Iris pigment epithelial cell (primary cell): ENCODE measurements at places on chromosomes 5 and 9.

GRCh38 chr5:32109236-32109635, 64.9 kb downstream of the GOLPH3 start:
- DNase-seq = no peak

DNA sequence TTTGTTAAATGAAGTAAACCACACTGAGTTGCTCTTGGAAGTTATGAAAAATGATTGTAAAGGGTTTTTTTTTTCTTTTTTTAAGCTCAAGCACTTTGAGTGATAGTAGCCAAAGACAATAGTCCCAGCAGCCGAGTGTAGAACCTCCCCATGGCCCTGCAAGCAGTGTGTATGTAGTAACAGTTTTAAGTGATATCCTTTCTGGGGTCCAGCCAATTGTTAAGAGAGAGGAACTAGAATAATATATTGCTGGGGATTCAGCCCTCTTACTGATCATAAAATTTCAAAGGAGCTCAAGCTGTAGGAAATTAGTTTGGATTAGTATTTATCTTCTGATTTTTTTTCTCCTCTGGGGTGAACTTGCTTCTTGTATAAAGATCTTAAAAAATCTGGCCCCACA, 43.2 kb downstream of the NPR3 start:
- DNase-seq = no peak

GRCh38 chr9:5364294-5365024, 24.8 kb upstream of the RLN1 start:
- peak; percentile 54 for DNase-seq

GRCh38 chr9:127878001-127878651, 651 bp upstream of the AK1 start:
- DNase-seq = no peak

DNA sequence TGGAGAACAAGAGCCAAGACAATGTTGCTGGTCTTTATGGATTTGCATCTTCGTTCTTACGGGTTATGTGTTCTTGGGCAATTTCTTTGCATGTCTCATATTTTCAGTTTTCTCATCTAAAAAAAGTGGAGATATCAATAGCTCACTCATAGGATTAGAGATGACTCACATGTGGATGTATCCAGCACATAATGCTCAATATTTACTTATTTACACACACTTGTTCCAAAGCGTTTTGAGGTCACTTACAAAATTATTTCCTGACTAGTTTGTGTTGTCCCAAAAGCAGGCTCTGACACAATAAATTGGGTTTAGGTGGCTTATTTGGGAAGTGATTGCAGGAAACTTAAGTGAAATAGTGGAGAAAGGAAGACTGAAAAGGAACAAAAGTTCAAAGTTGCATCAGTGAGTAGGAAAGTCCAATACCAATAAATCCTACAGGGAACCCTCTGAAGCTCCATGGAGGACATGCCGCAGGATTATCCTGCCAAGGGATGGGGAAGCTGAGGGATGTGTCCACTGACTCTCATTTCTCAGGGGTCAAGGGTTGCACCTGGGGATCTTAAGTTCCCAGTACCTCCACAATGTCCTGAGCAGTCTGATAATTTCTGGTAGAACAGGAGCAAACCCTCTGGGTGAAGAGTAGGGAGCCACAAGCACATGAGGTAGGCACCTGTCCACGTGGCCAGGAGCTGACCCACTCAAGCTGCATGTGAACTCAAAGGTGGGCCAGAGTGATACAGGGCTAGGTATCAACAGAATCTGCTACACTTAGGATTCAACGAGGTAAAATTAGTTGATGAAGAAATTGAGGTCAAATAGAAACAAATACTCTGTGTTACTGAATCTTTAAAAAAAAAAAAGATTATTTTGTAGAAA, 37.4 kb upstream of the SLC44A1 start:
- DNase-seq = peak; percentile 69

- no peak for DNase-seq
These were observed 94.1 kb downstream of the RXRA start for GRCh38 chr9:134420281-134420845.
